ENCODE measurements at places on chromosomes 11 and 22.

DNA sequence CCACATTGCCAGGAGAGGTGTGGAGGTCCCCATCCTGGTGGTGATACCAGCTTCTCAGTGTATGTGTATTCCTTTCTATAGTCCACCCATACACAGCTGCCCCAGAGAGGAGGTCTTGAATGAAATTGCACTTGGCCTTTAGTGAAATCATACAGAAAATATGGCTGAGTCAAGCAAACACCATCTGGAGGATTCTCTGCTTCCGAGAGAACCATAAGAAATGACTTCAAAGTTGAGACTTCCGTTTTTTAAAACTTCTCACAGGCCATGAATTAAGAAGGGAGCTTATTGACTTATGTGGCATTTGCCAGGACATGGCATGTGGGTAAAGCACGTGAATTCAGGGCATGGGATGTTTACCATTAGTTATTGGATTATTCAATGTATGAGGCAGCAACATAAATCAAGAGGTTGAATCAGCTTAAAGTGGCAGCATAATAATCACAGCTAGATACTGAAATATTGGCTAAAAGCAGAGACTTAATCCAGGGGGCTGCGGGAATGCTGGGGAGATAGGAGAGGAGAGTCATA, 119.1 kb upstream of the MTNR1B start:
- DNase-seq: no peak

- no peak for DNase-seq
Observed at GRCh38 chr11:65305501-65306268, 9.0 kb upstream of the CDC42EP2 start.

- DNase-seq: no peak
Observed at GRCh38 chr22:19843857-19844376, 10.8 kb downstream of the GNB1L start.

- no peak for DNase-seq
Observed at GRCh38 chr11:1348146-1348795, 38.8 kb upstream of the TOLLIP start.

- DNase-seq: no peak
Observed at GRCh38 chr11:8055091-8055835, 25.7 kb upstream of the TUB start.
